Activated CD8-positive, alpha-beta memory T cell treated with anti-CD3 and anti-CD28 coated beads for 1 hour (primary cell): ENCODE measurements at places on chromosomes 2 and 18.
A peak's percentile ranks its signal among the peaks of the same experiment; 100 is the strongest.

GRCh38 chr2:128832946-128833663 is 514.4 kb upstream of the HS6ST1 start:
- DNase-seq, result no peak

DNA sequence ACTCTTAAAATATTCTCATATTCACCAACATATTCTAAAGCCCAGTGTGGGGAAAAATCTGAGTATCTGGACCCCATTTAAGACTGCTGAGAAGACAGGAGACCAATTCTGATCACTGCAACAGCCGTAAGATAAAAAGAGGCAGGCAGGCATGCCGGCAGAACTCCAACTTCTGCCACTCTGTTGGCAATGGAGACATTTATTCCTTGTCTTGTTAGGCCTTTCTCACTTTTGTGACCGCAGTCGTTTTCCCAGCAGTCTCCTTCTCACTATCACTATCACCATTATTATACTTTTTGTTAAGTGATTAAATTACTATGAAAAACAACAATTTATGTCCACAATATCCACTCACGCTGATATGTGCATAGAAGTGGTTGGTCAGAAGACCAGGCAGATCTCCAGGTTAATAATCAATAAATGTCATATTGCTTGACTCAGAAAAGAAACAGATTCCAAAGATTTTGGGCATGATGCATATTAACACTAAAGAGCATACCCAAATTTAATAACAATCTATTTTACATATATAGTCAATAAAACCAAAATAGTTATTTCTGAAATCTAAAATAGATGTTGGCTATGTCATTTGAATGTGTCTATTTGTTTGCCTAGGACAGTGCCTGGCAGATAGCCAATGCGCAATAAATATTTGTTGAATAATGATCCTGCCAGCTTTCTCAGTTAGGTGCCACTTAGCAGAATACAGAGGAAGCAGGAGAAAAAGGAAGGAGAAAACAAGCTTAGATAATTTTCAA is 38.2 kb downstream of the SESTD1 start:
- DNase-seq, result no peak

GRCh38 chr2:15560140-15560987 is 770 bp downstream of the NBAS start:
- no peak for DNase-seq

- DNase-seq, result no peak
Observed at GRCh38 chr2:220341014-220341413, 713.6 kb downstream of the SLC4A3 start.

- DNase-seq, result no peak
Observed at GRCh38 chr18:28422577-28422976, 245.6 kb upstream of the CDH2 start.

- DNase-seq, result no peak
Observed at GRCh38 chr18:45291621-45292615, 323.4 kb upstream of the SLC14A2 start.

DNA sequence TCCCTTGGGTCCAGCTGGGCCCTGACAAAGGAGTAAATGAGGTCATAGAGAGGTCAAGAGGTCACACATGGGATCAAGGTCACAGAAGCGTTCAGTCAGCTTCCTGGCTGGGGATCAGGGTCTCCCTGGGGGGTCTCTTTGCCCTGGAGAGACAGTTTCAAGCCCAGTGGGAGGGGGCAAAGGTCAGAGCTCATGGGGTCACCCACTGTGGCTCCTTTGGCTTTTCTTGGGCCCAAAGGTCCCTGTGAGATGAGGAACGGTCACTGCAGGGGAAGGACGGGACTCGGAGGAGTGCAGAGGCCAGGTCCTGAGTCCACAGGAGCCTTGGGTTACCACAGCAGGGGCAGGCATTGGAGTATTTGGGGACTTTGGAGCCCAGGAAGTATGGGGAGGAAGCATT is 30.7 kb upstream of the ANKRD62 start:
- no peak for DNase-seq

GRCh38 chr2:236626391-236627150 is 56.9 kb downstream of the ACKR3 start:
- DNase-seq, result no peak

DNA sequence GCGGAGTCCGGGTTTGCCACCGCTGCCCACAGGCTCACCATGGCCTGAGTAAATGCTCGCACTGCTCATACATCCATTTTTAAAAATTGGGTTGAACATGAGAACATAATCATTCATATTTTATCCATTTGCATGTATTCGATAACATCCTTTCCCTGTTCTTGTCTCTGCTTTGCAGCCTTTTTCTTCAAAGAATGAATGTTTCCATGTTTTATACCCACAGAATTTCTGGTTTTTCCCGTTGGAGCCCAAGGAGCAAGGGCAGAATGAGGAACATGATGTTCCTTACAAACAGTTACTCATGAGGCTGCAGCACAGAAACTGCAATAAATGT is 146.5 kb downstream of the CCDC74A start:
- DNase-seq, result no peak

DNA sequence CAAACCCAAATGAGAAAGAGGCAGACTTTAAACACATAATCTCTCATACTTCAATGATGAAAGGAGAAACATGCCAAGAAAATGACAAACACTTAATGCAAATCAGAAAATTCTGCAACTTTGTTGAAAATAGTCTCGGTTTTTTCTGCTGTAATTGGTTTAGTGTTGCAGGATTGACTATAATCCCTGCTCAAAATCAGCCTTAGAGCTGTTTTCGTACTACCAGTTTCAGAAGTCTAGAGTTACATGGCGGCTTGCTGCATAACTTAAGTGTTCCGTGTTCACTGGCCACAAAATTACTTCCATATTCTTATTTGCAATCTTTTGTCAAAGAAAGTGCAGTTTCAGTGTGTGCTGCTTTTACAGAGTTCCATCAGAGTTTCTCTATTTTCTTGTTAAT is 48.9 kb upstream of the ITGAV start:
- DNase-seq, result no peak

- DNase-seq, result no peak
Observed at GRCh38 chr2:105737980-105738657, 6.6 kb upstream of the NCK2 start.

- DNase-seq, result peak; percentile 24
Observed at GRCh38 chr2:7044253-7045250, 127.3 kb downstream of the RNF144A start.

GRCh38 chr2:52356556-52356955 is 1324.6 kb upstream of the NRXN1 start:
- DNase-seq, result no peak

DNA sequence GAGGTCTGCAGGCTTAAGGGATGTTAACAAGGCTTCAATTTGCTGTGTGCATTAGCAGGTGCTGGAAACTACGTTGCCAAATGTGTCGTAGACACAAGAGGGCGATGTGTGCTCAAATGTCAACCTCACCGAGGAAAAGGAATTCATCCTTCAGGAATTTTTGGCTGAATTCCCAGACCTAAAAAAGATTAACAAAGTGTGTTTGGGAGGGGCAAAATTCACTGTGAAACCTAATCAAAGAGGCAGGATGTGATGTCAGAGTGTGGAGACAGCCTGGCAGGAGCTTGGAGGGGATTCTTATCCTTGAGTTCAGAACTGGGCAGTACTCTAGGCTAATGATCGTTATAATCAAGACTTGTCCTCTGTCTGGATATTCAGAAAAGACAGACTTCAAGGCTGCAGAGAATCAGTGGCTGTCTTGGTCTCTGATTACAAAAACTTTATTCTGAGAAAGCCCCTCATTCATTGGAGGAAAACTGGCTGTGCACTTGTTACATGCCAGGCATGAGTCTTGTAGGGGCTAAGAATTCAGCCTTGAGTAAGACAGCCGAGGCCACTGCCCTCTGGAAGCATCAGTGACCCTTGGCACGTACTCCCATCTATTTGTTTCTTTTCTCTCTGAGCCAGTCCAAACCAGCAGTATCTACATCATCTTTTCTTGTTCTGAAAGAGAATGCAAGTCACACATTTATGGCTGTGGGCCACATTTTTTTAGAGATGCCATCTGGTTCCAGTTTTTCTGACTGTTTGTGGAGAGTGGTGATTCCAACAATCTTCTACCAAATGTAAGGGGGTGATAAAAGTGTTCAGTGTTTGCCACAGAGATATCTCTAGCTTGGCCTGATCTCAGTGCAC is 18.7 kb upstream of the SCYGR1 start:
- no peak for DNase-seq

- DNase-seq, result peak; percentile 46
Observed at GRCh38 chr2:11129598-11130449, 25.4 kb upstream of the SLC66A3 start.
